ENCODE measurements at places on chromosomes 7 and 10.

DNA sequence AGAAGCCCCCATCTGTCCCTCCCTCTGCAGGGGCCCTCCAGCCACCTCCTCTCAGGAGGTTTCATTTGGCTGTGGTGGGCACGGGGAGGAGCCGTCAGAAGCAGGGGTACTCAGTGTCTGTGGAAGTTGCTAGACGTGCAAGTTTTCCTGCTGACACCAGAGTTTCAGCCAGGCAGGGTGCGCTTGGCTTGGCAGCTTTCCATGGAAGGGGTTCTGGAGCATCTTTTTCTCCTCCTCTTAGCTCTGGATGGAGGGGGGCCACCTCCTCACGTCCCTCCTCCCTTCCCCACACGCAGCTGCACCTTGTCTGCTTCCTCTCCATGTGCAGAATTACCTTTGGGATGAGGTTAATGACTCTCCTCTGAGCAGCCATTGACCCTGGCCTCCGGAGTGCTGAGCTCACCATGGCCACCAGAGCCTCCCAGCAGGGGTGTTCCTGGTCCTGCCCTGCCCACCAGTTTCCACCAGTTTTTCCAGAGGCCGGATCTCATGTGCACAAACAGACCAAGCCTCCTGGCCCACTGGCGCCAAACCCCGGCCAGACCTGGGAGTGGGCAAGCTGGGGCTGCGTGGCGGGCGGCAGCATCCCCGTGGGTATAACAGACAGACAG, 579.8 kb upstream of the FOXK1 start:
- DNase-seq, result no peak

GRCh38 chr7:44767134-44767911, 18.7 kb downstream of the ZMIZ2 start:
- DNase-seq, result no peak

- no peak for DNase-seq
Observed at GRCh38 chr7:104978460-104978859, 35.5 kb upstream of the KMT2E start.

GRCh38 chr10:37576154-37576553, 281.3 kb downstream of the ZNF248 start:
- DNase-seq, result no peak
